Activated CD4-positive, CD25-positive, alpha-beta regulatory T cell treated with anti-CD3 and anti-CD28 coated beads, Interleukin-2, amount 50 U/mL, for 72 hours (primary cell): ENCODE measurements at places on chromosomes 2 and 18.

DNA sequence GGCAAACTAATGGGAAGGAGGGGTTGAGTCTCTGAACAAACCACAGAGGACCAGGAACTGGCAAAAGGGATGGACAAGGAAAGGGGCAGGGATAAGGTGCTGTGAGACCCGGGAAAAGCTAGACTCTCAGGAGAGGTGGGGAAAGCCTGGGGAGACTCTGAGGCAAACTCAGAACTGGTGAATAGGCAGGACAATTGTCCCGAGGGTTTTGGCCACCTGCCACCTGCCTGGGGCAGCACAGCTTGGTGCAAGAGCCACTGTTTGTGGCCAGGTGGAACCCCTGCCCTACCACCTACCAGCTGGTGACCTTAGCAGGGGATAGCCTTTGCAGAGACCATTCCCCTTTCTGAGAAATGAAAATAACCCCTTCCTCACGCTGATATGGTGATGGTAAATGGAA lies 129.4 kb upstream of the ASB18 start:
- DNase-seq, result no peak

- no peak for DNase-seq
Measured at GRCh38 chr2:190435031-190435670, 27.0 kb downstream of the MFSD6 start.

- no peak for DNase-seq
Measured at GRCh38 chr2:20594048-20594750, 56.7 kb downstream of the HS1BP3 start.

GRCh38 chr2:26061539-26061938 lies 27.7 kb downstream of the RAB10 start:
- DNase-seq, result no peak

- no peak for DNase-seq
Measured at GRCh38 chr2:27522400-27522945, 25.8 kb downstream of the GCKR start.

DNA sequence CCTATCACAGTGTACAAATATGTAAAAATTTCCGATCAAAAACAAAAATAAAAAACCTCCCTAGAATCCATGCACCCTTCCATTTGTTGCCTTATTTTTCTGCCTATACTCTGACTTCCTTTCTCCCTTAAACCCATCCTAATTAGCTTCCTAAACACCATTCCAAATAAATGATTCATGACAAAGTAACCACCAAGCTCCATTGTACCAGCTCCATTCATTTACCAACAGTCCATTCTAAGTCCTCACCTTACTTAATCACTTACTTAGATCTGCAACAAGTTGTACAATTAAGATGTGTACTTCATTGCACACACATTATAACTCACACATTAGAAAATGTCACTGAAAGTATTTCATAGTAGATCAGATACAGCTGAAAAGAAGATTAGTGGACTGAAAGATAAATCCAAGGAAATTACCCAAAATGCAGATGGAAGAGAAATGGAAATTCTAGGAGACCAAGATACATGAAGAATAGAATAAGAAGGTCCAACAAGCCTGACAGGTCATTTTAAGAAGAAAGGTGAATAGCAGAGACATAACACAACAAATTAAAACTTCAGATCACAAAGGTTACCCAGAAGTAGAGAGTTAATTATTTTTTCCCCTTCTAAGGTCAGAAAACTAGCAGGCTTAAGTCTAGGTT lies 154.6 kb downstream of the DYM start:
- DNase-seq, result no peak

- DNase-seq, result no peak
Measured at GRCh38 chr2:225937625-225938187, 538.2 kb downstream of the NYAP2 start.

GRCh38 chr2:85999061-85999831 lies 106.4 kb downstream of the POLR1A start:
- DNase-seq, result peak; percentile 40

GRCh38 chr2:74164761-74165160 lies 13.9 kb downstream of the MOB1A start:
- no peak for DNase-seq

DNA sequence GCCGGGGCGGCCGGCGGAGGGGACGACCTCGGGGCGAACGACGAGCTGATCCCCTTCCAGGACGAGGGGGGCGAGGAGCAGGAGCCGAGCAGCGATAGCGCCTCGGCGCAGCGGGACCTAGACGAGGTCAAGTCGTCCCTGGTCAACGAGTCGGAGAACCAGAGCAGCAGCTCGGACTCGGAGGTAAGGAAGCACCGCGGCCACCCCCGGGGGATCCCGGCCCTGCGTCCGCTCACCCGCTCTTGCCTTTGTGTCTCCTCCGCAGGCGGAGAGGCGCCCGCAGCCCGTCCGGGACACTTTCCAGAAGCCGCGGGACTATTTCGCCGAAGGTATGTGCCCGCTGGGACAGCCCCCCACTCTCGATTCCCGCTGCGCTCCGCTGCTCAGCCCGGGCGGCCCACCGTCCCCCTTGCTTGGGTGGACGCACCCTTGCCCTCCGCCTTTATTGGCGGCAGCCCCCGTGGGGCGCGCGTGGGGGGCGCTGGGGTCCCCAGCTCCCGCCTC lies 611 bp downstream of the TCF7L1 start:
- peak; percentile 38 for DNase-seq

DNA sequence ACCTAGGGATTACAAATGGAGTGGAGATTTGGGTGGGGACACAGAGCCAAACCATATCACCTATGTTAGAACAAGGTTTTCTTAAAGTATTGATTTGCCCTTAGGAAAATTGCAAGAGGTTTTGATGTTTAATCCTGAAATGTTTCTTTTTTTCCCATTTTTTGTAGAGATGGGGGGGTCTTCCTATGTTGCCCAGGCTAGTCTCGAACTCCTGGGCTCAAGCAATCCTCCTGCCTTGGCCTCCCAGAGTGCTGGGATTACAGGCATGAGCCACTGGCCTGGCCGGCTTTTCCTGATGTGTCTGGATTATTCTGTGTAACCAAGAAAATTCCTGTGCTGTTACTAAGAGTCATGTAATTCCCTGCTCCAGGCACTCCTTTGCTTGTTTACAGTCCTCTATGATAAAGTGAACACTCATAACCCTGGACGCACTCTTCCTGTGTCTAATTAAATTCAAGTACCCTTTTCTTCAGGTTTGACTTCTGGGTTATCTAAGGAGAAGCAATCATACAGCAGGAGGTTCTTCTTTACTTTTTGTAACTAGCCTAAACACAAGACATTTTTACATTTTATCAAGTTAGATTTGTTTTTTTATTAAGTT lies 15.0 kb upstream of the CTDP1 start:
- DNase-seq, result no peak

DNA sequence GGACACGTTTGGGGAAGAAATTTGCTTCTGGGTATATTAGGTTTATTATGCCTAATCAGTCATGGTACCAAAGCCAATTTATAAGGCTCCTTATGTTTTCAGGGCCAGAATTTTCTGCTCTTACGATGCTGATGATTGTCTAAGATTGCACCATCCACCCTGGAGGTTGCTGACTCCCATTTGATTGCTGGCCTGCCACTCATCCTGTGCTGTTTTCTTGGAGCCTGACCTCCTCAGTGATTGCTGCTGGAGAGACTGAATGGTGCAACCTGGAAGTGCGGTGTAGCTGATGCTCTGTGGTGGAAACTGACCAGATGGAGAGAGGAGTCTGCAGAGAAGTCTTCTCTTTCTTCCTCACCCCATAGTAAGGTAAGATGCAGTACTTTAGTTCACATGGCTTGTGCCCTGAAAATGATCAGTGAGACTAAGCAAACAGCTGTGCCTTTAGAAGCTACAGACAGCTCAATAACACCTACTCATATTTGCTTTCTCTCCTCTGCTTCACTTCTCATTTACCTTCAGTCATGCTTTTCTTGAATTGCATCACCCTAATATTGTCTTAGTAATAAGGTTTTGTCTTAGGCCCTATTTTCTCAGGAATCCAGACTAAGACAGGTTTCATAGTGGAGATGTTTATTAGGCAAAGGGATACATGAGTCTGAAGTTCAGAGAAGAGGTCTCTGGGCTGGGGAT lies 17.4 kb downstream of the ZNF24 start:
- DNase-seq, result no peak

DNA sequence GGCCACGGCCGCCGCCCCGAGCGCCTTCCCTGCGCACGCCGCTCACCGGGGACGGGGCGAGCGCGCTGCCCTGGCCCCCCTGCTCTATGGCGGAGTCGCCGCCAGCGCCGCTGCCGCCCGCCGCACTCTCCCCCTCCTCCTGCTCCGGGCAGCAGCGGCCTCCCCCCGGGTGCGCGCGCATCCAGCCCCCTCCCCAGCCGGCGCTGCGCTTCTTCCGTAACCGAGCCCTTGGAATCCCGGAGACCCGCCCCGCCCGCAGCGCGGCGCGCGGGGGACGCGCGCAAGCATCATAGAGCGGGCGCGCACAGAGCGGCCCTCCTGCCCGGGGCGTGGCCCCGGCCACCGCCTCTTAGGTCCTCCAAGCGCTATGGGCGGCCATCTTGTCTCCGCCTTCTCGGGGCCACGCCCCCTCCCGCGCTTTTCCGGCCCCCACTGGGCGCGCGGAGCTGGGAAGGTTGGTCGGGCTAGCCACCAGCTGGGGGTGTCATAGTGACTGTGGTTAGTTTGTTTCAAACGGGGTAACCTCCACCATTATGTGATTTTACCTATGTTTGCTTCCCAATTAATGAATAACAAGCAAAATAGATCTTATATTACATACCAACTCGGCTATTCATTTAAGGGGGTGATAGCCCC lies at the start of gene MBD2:
MBD2 (minus strand) TSS at position 291 of the 636 bp plus-strand sequence; CDS start at position 181, 110 bp downstream.
- DNase-seq, result peak; percentile 93

DNA sequence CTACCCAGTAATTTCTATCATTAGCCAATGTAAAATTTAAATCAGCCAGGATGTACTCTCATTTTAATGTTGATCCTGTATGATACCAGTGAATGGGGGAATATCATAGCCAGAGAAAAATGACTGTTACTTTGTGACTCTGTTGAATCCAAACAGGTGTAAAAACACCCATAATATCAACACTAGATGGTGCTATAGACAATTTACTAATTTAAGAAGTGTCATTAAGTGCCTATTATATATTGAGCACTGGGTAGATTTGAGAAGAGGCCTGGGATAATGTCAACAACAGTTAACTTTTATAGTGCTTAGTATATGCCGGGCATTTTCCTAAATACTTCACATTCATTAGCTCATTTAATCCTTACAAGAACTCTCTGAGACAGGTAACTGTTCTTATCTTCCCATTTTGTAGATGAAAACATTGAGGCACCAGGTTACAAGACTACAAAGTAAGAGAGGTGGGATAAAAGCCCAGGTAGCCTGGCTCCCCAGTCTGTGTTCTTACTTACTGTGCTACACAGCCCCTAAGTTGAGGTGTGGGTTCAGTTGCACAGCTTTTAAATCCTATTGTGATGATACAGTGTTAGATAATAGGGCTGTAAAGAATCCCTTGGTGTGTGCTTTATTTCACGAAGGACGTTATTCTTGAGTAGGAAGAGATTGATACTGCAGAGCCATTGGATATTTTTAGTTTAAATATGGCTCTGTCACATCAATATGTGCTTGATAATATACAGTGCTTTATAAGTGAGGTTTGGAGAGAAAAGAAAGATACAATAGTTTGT lies 325.5 kb downstream of the AGPS start:
- DNase-seq, result no peak

- DNase-seq, result no peak
Measured at GRCh38 chr2:167293943-167294775, 405.9 kb downstream of the XIRP2 start.
